ENCODE measurements at places on chromosomes 13 and 19.
A peak's percentile ranks its signal among the peaks of the same experiment; 100 is the strongest.

DNA sequence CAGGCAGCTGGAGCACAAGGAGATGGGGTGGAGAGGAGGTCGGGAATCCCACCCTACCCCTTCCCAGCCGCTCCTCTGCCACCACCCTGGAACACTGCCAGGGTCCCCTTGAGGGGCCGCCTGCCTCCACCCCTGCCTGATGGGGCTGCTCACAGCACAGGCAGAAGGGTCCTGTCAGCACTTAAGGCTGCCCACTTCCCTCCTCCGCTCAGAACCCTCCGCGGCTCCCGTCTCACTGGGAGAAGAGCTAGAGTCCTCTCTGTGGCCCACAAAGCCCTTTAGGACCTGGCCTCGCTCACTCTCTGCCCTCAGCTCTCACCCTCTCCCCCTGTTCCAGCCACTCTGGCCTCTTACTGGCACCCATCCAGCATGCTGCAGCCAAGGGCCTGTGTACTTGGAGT lies 3.4 kb upstream of the POLD1 start:
- DNase-seq = no peak

GRCh38 chr19:48926909-48927308 lies 6.6 kb upstream of the DHDH start:
- peak; percentile 99 for DNase-seq

- no peak for DNase-seq
Observed at GRCh38 chr19:6970443-6970842, 50.8 kb downstream of the MBD3L2B start.

DNA sequence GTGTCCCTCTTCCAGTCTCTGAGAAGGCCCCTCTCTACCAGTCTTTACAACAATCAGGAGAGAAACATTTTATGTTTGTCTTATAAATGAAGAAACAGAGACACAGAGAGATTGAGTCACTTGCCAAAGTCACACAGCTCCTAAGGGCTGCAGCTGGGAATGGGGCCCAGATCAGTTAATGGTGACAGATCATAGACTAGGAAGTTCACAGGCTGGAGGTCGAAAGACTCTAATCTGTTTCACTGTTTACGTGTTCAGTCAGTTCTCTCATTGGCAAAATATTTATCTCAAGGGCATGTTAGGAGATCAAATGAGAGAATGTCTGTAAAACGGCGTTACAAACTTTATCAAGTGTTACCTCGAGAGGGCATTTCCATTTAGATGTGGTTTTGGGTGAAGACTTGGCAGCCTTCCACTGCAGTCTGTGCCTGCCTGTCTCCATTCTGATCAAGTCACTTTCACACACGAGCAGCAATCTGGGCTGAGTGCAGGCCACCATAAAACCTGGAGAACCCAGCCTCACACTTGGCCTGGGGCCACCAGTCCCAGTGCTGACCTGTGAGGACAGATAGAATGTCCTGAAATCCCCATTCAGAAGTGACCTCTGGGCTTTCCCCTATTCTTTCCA lies 65.1 kb downstream of the SIAH3 start:
- DNase-seq = no peak

GRCh38 chr13:87356314-87356713 lies 314.9 kb upstream of the SLITRK5 start:
- no peak for DNase-seq

DNA sequence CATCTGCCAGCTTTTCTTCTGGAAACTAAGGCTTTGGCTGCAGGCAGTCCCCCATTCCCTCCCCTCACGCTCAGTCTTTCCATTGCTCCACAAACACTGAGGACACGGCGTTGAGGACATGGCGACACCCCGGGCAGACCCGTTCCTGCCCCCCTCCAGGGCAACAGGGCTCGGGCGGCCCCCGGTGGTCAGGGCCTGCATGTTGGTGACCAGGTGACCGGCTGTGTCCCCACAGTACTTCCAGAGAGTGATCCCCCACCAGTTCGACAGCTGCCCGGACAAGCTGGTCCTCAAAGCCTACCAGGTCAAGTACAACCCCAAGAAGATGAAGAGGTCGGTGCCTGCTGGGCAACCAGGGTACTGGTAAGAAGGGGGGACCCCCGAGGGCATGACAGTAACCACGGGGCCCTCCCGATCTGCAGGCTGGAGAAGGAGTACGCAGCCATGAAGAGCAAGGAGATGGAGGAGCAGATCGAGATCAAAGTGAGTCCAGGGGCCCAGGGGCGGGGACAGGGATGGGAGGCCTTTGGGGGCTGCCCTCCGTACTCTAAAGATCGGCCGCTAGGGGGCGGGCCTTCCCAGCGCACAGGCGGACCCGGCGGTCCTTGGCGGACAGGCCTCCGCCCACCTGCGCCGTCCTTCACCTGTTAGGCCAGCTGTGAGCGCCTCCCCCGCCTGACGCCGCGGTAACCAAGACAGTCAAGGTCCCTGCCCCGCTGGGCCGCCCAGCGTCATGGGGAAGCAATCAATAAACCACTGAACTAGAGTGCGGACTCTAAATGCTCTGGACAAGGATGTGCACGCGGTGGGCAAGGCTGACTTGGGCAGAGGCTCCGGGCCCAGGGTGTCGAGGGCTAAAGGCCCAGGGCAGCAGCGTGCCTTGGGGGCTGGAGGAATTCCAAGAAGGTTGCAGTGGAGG lies 21.1 kb downstream of the PRR36 start:
- DNase-seq = peak; percentile 40

DNA sequence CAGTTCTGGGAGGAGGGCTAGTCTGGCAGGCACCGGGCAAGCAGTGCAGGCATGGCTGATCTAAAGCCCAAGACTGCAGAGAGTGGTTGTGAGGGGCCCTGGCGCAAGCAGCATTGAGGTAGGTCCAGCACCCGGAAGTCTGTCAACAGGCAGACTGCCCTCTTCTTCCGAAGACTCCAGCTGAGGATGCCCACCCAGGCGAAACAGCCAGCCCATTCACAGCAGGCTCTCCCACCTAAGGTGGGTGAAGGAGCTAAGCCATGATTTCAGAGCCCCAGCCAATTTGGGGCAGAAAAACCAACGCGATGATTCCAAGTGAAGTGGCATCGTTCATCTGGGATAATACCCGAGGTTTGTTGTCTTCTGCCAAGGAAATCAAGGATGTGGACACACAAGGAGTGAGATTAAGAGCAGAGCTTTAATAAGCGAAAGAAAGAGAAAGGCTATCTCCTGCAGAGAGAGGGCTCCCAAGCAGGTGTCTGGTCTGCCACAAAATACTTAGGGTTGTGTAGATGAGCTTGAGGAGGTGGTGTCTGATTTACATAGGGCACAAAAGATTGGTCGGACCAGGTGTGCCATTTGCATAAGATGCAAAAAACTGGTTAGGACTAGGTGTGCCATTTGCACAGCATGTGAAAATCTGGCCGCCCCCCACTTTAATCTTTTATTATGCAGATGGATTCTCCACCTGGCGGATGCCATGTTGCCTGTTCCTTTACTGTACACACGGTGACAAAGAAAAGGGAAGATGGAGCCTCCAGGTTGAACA lies 22.6 kb downstream of the FAM124A start:
- DNase-seq = no peak

DNA sequence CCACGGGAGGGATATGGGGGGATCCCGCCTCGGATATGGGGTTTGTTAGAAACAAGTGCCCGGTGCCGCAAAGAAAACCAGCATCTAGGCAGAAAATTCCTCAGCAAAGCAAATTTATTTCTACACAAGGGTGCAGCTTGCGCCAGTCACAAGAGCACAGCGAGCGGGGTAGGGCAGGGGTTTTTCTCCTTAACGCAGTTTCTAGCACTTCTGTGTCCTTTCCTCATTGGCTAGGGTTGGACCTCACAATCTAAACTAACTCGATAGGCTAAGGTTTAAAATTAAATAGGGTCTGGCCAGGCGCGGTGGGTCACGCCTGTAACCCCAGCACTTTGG lies 595 bp downstream of the ZNF440 start:
- peak; percentile 39 for DNase-seq

- DNase-seq = no peak
Observed at GRCh38 chr13:40672765-40673397, 6.4 kb upstream of the FOXO1 start.

DNA sequence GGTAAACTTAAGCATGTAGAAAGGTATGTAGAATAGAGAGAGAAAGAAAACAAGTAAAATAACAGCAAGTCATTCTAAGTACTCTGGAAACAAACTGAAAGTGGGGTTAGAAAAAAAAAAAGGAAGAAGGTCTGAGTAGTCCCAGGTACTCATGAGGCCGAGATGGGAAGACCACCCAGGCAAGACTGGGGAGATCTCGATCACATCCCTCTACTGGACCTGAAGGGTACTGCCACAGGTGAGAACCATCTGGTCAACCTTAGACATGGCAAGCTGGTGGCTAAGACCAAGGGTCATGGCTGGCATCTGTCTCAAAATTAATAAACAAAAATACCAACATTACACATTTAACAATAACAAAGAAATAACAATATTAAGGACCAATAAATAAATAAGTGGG lies 36.3 kb upstream of the ZNF724 start:
- DNase-seq = no peak

DNA sequence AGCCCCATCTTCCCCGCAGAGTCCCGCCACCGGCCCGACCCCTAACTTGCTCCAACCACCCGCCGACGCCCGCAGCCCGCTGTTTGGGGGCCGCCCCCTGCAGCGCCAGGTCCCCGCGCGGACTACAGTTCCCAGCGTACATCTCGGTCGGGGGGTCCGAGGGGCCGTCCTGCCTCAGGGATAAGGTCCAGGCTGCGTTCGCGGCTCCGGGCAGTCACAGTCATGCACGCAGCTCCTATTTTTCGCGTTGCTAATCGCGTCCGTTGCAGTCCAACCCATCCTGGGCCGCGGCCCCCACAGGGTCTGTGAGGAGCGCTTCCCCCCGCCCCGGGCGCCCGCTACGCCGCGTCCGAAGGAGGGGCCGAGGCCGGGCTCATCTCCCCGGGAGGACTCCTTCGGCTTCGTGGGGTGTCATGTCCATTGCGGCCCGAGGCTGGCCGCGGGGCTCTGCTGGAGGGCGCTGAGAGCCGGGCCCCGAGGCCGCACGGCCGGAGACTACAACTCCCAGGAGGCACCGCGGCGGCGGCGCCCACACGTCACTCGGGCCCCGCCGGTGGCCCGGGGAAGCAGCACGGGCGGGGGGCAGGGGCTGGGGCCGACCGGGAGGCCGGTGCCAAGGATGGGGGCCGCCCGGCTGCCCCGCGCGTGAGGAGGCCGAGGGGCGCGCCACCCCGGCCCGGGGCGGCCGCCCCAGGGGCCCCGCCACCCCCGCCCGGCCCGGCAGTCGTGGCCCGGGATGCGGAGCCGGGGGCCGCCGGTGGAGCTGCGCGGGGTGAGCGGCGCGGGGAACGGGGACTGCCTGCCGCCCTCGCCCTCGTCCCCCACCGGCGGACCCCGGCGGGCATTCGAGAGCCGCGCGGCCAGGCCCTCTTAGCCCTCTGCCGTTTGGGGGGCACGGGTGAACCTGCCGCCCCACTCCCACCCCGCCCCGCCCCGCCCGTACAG lies at the start of gene MAP3K10:
MAP3K10 (plus strand) TSS at position 536 of the 945 bp plus-strand sequence. CDS start 606 bp downstream, outside the sequence.
- peak; percentile 57 for DNase-seq

- DNase-seq = no peak
Observed at GRCh38 chr19:42352301-42353259, 27.1 kb downstream of the MEGF8 start.

DNA sequence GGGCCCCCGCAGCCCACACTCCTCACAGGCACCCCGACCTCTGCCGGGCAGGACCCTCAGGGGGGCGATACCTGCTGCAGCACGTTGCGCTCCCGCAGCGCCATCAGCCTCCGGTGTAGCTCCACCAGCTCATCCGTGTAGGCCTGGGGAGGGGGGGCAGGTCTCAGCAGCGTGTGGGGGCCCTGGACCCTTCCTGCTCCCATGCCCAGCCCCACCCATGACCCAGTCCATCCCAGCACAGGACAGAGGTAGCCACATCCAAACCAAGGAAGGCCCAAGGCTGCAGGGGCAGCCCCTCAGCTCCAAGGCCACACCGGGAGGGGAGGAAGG lies 66.5 kb downstream of the MLLT1 start:
- DNase-seq = no peak

DNA sequence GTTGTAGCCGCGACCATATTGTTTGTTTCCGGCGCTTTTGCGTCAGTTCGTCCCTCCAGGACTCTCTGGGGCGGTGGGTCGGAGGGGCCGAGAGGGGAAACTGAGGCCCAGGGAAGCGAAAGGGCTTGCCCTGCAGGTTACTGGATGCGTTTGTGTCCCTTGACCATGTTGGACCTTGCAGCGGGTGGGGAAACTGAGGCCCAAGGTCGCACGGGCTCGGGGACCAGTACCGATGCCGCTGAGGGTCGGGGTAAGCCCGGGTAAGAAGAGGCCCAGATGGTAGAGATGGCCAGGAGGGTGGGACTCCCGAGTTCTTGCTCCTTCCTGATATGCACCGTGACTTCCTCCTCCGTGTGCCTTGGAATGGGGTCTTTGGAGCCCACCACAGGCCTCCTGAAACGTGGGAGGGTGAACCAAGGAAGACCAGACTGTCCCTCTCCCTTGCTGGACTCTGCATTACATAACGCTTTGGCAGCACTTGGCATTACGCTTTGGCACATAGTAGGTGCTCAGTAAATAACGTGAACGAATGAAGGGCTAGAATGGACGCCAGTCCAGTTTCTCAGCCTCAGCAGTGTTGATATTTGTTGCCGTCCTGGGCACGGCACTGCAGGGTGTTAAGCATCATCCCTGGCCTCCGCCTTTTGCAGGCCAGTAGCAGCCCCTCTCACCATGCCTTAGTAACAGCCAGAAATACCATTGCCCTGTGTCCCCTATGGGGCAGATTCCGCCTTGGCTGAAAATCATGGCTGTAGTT lies 743 bp downstream of the CHAF1A start:
- no peak for DNase-seq

- no peak for DNase-seq
Observed at GRCh38 chr19:57747472-57747807, 825 bp downstream of the ZNF776 start.

GRCh38 chr13:35567406-35567980 lies 91.0 kb upstream of the MAB21L1 start:
- no peak for DNase-seq

- DNase-seq = no peak
Observed at GRCh38 chr13:50128428-50128931, 113.2 kb downstream of the KCNRG start.

DNA sequence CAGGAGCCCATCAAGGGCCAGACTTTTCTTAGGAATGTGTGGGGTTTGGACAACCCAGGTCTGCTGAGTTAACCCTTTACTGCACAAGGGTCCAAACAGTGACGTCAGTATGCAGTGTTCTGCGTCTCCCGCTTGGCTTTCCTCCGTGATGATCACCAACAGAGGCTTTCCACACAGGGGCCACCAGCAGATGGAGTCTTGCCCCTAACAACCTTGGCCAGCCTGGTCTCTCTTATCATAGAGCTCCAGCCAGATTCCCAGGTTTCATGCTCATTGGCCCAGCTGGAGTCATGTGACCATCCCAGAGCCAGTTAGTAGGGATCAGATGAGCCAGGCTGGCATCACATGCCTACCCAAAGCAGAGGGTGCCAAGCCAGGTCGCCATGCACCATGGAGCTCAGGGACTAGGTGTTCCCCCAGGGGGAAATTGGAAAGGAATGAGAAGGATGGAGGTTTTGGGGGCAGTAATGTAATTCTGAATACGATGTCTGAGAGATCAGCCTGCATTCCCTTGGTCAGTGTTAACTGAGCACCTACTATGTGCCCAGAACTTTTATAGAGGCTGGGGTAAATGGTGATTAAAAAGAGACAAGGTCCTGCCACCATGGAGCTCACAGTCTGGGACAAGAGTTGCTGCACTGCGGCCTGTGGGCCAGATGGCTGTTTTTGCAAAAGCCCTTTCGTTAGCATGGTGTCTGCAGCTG lies 61.2 kb downstream of the MYH14 start:
- DNase-seq = no peak

- no peak for DNase-seq
Observed at GRCh38 chr13:25803641-25804040, 248.2 kb downstream of the SHISA2 start.

GRCh38 chr13:111152844-111153243 lies 37.7 kb downstream of the ARHGEF7 start:
- DNase-seq = no peak

Measured in amniotic epithelial cell (primary cell).